Activated CD8-positive, alpha-beta memory T cell treated with anti-CD3 and anti-CD28 coated beads for 36 hours (primary cell): ENCODE measurements at places on chromosomes 11 and 22. TPM values are rescaled to one million over a fixed set of nuclear protein-coding genes. Genes with fewer than 3 reads are reported as not detected.

The CALCA gene
- total RNA-seq = not detected

The INPP5J gene
- not detected for total RNA-seq

The PPP1R14B gene
- total RNA-seq = 376 TPM

The LRP4 gene
- total RNA-seq = 0.38 TPM

The ACCS gene
- total RNA-seq = 2.8 TPM

The TCN2 gene
- total RNA-seq = 0.19 TPM

The DBX1 gene
- not detected for total RNA-seq

The TMPRSS5 gene
- 0.65 TPM for total RNA-seq

The KDM4E gene
- total RNA-seq = not detected

The HBG2 gene
- total RNA-seq = not detected

The NCR3LG1 gene
- 6.5 TPM for total RNA-seq

The CEP126 gene
- total RNA-seq = 1.2 TPM

The PARVA gene
- total RNA-seq = not detected

The TUBA8 gene
- 1.2 TPM for total RNA-seq

The CCDC73 gene
- 0.04 TPM for total RNA-seq

The PAX6 gene
- total RNA-seq = not detected

The DRD2 gene
- not detected for total RNA-seq

The FGF4 gene
- total RNA-seq = not detected
